Chondrocyte (in vitro differentiated cells): ENCODE measurements at places on chromosomes 2 and 18. TPM values are rescaled to one million over a fixed set of nuclear protein-coding genes. Genes with fewer than 3 reads are reported as not detected.

FOXD4L1 gene
- total RNA-seq = 0.44 TPM in 1 of 3 replicates, not detected in the others

RTP5 gene
- not detected in 3 replicates for total RNA-seq

ARHGAP28 gene
- total RNA-seq = 17.9 to 25.1 TPM (median 18.1 TPM) in 3 replicates

TPO gene
- not detected in 3 replicates for total RNA-seq
